ENCODE measurements at places on chromosomes 3 and 15.

DNA sequence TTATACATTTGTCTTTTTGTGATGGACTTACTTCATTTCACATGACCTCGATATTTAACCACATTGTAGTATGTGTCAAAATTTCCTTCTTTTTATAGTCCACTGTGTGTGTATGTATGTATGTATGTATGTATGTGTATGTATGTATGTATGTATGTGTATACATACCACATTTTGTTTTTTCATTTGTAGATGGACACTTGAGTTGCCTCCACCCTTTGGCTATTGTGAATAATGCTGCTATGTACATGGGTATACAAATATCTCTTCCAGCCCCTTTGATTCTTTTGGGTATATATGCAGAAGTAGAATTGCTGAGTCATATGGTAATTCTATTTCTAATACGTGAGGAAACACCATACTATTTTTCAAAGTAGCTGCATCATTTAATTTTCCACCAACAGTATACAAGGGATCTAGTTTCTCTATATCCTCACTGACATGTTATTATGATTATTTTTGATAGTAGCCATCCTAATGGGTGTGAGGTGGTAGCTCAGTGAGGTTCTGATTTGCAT, 228.2 kb downstream of the OPA1 start:
- H3K36me3 ChIP-seq: no peaks in the 10 kb centered on the region
- DNase-seq: no peak
- peaks cover 19% of the 10 kb centered on the region for H3K4me1 ChIP-seq
- H3K27me3 ChIP-seq: no peaks in the 10 kb centered on the region
- H3K27ac ChIP-seq: no peak overlapping the region
- H3K4me3 ChIP-seq: no peak overlapping the region

GRCh38 chr3:104810896-104811295, 555.8 kb upstream of the ALCAM start:
- H3K27me3 ChIP-seq: no peaks in the 10 kb centered on the region
- no peak overlapping the region for H3K4me3 ChIP-seq
- DNase-seq: no peak
- H3K36me3 ChIP-seq: no peaks in the 10 kb centered on the region
- no peak overlapping the region for H3K27ac ChIP-seq

DNA sequence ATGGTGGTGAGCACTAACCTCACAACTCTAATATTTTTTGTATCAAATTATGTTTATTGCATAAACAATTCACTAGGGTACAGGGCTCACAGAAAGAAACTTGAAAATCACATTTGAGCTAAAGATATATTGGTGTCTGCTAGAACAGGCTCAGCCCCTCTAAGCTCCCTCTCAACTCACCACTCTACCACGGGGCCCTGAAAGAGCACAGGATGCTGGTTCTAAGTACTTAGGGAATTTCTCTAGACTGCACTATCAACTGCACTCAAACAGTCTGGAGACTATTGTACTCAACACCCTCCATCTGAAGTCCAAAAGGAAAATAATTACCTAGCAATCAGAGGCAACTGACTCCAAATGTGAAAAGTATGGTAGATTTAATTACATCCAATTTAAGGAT, 98.7 kb upstream of the STRIT1 start:
- no peaks in the 10 kb centered on the region for H3K36me3 ChIP-seq
- no peak overlapping the region for H3K4me3 ChIP-seq
- no peaks in the 10 kb centered on the region for H3K4me1 ChIP-seq
- H3K27ac ChIP-seq: no peak overlapping the region

DNA sequence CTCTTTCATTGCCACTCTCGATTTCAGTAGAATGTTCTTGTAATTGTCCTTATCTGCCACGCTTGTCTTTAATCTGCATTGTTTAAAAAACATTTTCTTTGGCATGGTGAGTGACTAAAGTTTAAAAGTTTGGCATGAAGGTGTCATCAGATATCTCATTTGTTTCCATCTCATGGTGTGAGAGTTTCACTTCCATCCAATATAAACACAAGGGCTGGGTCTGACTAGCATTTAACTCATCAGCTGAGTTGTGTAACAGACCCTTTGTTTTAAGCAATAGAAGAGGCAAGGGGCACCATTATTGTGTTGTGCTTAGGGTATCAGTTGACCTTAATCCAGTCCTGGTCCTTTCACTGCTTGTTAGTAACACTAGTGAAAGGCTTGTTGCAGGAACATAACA, 49.9 kb upstream of the IL12A start:
- no peak overlapping the region for H3K4me3 ChIP-seq
- no peak overlapping the region for H3K27ac ChIP-seq
- no peak for DNase-seq
- no peaks in the 10 kb centered on the region for H3K4me1 ChIP-seq
- no peaks in the 10 kb centered on the region for H3K36me3 ChIP-seq

GRCh38 chr15:50143255-50143860, 24.3 kb upstream of the ATP8B4 start:
- H3K27ac ChIP-seq: no peak overlapping the region
- no peak for DNase-seq
- no peaks in the 10 kb centered on the region for H3K27me3 ChIP-seq
- no peaks in the 10 kb centered on the region for H3K36me3 ChIP-seq
- no peaks in the 10 kb centered on the region for H3K4me1 ChIP-seq

- peaks cover 3% of the 10 kb centered on the region for H3K27me3 ChIP-seq
- H3K36me3 ChIP-seq: no peaks in the 10 kb centered on the region
- H3K27ac ChIP-seq: no peak overlapping the region
- DNase-seq: no peak
- peaks cover 9% of the 10 kb centered on the region for H3K4me1 ChIP-seq
These were observed 315.2 kb downstream of the UACA start for GRCh38 chr15:70447928-70448698.

Measured in hepatocyte (in vitro differentiated cells).